ENCODE measurements at places on chromosomes 12 and 14.
A peak's percentile ranks its signal among the peaks of the same experiment; 100 is the strongest.

- DNase-seq, result no peak
Measured at GRCh38 chr14:105028251-105028927, 7.5 kb upstream of the CDCA4 start.

DNA sequence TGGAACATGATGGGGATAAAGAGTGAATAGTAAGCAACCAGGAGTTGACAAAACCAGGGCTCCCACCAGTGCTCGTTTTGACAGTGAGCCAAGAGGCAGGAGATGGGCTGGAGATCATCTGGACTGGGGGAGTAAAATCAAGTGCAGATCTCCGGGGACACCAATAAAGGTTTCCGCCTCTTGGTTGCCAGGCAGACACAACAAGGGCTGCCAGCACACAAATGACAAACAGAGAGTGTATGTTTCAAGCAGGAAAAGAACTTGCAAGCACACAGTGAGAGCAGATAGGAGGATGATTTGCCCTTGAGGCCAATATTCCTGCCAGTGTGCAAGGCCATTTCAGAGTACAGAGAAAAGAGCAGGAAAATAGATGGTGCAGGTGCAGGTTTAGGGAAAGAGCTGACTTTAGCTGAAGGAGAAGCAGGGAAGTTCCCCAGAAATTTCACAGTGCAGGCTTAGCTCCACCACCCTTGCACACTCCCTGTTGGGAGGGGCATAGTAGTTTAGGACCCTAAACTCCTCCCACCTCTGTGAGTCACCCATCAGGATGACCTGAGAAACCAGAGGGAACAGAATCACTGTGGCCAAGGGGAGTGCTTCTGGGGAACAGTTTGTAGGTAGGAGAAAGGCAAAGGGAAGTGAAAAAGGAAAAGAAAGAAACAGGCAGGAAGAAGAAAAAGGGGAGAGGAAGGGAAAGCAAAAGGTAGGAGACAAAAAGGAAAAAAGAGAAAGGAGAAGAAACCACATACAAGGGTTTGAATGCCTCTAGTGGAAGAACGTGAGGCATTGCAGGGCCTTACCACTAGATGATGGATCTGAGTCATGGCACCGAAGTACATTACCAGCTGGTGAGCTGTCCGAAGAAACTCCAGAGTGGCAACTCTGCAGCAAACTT is 404.4 kb downstream of the SLC6A15 start:
- DNase-seq, result no peak

DNA sequence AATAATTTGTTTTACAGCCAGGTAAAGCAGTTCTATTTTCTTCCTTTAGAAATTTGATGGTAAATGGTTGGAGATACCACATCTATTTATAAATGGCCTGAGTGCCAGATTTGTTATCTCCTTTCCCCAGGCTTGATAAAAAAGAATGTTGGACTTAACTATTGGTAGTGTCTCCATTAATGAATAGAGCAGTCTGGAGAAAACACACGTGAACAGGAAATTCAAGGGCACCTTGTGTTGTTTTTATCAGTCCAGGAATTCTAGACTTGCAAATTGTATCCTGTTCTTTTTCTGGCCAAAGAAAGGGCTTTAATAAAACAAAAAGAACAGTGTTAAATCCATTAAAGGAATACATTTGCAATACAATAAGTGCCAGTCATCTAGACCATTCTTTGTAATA is 40.8 kb upstream of the BMAL2 start:
- no peak for DNase-seq

GRCh38 chr14:104320611-104321086 is 182.3 kb downstream of the KIF26A start:
- no peak for DNase-seq

GRCh38 chr12:57460468-57460784 is 841 bp downstream of the GLI1 start:
- DNase-seq, result no peak

GRCh38 chr14:89379006-89379405 is 38.0 kb downstream of the FOXN3 start:
- DNase-seq, result no peak

- no peak for DNase-seq
Measured at GRCh38 chr12:3680919-3681594, 71.9 kb downstream of the CRACR2A start.

DNA sequence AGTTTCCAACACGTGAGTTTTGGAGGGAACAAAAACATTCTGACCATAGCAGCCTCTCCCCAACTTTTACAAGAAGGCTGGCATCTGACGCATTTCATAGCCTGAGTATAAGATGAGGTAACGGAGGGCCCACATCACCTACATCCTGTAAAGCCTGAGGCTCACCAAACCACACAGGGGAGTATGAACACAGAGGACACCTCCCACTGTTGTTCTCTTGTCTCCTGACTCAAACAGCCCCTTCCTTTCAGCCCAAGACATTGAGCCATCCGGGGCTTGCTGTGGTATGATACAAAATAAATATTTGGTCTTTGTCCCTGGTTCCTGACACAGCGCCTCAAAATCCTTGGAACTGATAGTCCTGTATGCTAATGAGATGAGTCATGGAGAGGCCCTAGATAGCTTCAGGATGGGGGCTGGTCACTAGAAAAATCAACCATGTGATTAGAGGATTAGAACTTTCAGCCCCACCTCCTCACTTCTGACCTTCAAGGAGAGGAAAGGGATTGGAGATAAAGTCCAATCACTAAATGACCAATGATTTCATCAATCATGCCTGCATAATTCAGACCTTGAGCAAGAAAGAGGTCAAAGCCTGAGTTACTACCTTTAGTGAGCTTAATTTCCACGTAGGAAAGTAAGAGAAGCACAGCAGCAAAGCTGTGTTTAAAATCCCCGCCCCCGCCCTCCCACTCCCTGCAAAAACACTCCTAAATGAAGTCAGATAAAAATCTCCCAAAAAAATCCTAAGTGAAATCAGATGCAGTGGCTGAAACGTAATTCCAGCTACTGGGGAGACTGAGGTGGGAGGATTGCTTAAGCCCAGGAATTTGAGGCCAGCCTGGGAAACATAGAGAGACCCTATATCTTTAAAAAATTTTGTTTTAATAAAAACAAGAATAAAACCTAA is 236.4 kb downstream of the PCNX1 start:
- DNase-seq, result no peak

DNA sequence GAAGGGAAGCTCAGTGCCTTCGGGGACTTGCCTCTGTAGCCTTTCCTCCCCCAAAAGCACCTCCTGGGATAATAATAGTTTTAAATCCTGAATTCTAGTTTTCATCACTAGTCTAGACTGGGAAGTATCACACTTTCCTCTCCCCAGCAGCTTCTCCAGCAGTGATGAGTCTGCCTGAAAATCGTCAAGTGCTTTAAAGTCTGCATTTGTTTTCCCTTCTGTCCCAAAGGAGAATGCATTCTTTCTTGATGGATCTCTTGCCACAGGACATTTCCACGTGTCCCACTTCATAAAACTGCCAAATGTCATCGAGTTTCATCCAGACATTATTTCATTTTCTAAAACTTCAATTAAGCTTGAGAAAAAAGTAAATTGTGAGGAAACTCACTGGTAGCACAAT is 15.0 kb downstream of the CSRP2 start:
- no peak for DNase-seq

DNA sequence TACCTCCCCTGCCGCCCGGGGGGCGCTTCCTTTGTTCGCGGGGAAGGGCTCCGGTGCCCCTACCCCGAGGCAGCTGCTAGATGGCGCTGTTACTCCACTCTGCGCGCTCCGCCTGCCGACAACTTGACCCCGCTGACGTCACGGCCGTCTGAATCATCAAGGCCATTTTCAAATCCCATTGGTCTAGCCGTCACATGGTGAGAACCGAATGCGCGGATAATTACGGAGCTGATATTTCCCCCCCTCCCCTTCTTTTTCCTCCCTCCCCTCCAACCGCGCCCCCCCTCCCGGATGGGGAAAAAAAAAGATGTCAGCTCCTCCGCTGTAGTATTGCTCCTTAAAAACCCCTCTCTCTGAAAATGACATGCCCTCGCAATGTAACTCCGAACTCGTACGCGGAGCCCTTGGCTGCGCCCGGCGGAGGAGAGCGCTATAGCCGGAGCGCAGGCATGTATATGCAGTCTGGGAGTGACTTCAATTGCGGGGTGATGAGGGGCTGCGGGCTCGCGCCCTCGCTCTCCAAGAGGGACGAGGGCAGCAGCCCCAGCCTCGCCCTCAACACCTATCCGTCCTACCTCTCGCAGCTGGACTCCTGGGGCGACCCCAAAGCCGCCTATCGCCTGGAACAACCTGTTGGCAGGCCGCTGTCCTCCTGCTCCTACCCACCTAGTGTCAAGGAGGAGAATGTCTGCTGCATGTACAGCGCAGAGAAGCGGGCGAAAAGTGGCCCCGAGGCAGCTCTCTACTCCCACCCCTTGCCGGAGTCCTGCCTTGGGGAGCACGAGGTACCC is at the start of gene HOXC10:
TSS of gene HOXC10 (plus strand) at position 246 of the 791 bp plus-strand sequence. CDS start at position 360, 114 bp downstream.
- peak; percentile 76 for DNase-seq

GRCh38 chr12:114692186-114693058 is 8.4 kb upstream of the TBX3 start:
- no peak for DNase-seq

- no peak for DNase-seq
Measured at GRCh38 chr12:57810450-57810849, 8.1 kb downstream of the AVIL start.

- no peak for DNase-seq
Measured at GRCh38 chr14:61603736-61604135, 91.6 kb upstream of the HIF1A start.

- no peak for DNase-seq
Measured at GRCh38 chr12:65640489-65640901, 183.8 kb upstream of the HMGA2 start.

- peak; percentile 77 for DNase-seq
Measured at GRCh38 chr12:21169878-21170472, 39.0 kb downstream of the SLCO1B1 start.

GRCh38 chr14:96151242-96151641 is 53.4 kb upstream of the BDKRB2 start:
- DNase-seq, result no peak

DNA sequence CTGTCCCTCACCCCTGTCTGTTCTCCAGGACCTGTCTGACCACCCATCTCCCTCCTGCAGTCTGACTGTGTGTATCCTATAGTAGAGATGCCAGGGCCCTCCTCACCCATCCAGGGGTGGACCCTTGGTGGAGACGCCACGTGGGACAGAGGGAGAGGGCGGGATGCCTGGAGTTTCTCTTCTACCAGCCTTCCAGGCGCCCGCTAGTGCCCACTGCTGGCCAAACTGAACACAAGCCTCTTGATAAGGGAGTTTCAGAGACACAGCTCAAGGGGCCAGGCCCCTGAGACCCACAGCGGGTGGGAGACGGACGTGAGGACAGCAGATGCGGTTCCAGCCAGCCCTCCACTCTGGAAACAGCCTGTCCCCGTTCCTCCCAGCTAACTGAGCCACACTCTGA is 147.3 kb downstream of the RBM19 start:
- DNase-seq, result peak; percentile 36

DNA sequence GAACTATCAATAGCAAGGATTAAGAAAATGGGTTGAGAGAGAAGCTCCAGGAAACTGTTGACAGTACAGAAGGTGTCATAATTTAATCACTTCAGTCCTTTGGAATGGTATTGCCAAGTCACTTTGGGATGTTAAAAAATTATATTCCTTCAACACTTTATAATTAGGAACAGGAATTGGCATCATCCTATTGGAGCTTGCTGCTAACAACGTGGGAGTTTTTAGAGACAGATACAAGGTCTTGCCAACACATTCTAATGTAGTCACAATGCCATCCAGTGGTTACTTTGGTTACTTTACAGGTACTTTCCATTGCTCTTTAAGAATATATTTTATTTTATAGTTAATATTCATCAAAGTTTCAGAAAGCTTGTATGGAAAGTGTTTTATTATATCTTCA is 310.1 kb downstream of the SYT1 start:
- DNase-seq, result no peak

DNA sequence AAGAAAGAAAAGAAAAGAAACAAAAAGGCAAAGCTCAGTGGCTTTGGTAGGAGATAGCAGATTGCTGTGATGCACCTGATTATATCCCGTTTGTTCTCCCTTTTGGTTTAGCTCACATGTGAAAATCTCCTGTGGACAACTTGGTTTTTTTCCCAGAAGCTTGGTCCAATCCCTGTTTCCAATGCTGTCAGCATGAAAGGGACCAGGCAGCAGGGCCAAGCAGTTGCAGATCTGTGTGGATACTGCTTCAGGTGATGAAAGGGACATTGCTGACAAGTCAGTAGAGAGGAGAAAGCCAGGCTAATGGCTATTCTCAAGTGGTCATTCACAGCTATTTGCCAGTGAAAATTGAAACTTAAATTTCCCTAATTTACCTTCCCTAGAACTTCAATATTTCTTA is 18.8 kb upstream of the SLCO1A2 start:
- no peak for DNase-seq

DNA sequence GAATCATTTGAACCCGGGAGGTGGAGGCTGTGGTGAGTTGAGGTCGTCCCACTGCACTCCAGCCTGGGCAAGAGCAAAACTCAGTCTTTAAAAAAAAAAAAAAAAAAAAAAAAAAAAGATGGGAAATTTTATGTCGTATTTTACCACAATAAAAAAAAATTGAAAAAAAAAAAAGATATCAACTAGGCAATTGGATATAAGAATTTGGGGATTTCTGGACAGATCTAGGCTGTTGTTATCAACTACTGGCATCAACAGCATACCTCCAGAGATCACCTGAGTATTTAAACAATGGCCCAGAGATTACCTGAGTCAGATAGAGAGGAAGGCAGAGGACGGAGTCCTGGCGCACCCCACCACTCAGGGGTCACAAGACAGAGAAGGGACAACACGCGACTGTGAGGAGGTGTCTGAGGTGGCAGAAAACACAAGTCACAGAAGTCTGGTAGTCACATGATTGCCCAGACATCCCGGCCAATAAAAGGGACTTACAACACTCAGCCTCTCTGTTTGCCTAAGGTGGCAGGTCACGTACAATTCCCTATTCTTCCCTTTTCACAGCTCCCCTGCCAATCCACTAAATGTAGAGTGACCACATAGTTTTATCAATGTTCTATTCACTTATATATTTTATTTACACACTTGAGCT is 1.8 kb downstream of the SPRING1 start:
- no peak for DNase-seq

- no peak for DNase-seq
Measured at GRCh38 chr12:46187023-46187422, 81.8 kb downstream of the SLC38A1 start.

DNA sequence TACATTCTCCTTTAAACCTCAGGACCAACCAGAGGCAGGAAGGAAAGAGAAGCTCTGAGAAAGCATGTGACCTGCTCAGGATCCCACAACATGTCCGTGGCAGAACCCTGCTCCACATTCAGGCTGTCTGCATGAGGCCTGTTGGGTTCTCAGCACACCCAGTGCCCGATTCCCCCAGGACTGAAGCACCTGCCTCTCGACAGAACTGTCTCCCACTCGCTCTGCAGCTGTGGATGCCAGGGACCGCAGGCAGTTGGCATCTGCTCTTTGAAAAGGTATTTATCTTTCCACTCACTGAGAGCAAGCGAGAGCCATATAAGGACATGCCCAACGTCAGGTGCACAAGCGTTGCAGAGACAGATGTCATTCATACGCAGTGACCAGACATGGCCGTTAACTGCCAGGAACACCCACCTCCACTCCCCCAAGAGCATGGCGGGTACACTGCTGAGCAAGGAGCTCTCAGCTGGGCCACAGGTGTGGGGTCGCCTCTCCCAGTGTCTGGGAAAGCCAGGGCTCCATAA is 18.9 kb downstream of the PITPNM2 start:
- no peak for DNase-seq

GRCh38 chr14:67522270-67522669 is 10.8 kb upstream of the PLEKHH1 start:
- DNase-seq, result no peak

- no peak for DNase-seq
Measured at GRCh38 chr12:78645956-78646355, 218.6 kb upstream of the SYT1 start.

GRCh38 chr14:99001241-99001640 is 270.8 kb downstream of the BCL11B start:
- DNase-seq, result no peak

- DNase-seq, result peak; percentile 15
Measured at GRCh38 chr12:126093908-126094307, 1028.7 kb downstream of the AACS start.

Measured in neural crest cell (in vitro differentiated cells).